ENCODE measurements at places on chromosomes 1 and 21. TPM values are rescaled to one million over a fixed set of nuclear protein-coding genes. Genes with fewer than 3 reads are reported as not detected.

The TAS1R3 gene
- total RNA-seq, result 0.09 TPM

The PPM1J gene
- total RNA-seq, result 0.63 TPM

The SOAT1 gene
- total RNA-seq, result 67.5 TPM

The IVL gene
- total RNA-seq, result not detected

The CELA3A gene
- not detected for total RNA-seq

The OPTC gene
- total RNA-seq, result not detected

The RBM11 gene
- total RNA-seq, result not detected

The KIF21B gene
- total RNA-seq, result not detected

DNA sequence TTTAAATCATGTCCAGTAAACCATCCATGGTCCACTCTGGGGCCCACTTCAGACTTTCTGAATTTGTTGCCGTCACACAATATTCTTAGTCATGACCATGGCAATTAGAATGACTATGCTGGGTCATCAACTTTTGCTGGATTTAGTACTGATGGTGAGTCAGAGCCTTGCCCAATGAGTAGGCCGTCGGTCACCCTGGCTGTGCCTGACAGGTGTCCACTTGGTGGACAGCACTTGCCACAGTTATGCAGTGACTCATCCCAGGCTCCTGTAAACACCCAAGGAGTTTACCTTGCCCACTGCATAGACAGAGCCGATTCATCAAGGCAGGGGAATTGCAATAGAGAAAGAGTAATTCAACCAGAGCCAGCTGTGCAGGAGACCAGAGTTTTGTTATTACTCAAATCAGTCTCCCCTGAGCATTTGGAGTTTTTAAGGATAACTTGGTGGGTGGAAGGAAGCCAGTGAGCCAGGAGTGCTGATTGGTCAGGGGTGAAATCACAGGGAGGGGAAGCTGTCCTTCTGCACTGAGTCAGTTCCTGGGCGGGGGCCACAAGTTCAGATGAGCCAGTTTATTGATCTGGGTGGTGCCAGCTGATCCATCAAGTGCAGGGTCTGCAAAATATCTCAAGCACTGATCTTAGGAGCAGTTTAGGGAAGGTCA lies 333.8 kb downstream of the PTPRU start:
- peak; percentile 37 for DNase-seq

- no peak for DNase-seq
These were observed 15.1 kb downstream of the LCA5L start for GRCh38 chr21:39430457-39430856.

GRCh38 chr1:231159202-231159962 lies 2.5 kb upstream of the TRIM67 start:
- DNase-seq, result no peak

GRCh38 chr21:36694593-36695282 lies 4.2 kb upstream of the SIM2 start:
- no peak for DNase-seq

DNA sequence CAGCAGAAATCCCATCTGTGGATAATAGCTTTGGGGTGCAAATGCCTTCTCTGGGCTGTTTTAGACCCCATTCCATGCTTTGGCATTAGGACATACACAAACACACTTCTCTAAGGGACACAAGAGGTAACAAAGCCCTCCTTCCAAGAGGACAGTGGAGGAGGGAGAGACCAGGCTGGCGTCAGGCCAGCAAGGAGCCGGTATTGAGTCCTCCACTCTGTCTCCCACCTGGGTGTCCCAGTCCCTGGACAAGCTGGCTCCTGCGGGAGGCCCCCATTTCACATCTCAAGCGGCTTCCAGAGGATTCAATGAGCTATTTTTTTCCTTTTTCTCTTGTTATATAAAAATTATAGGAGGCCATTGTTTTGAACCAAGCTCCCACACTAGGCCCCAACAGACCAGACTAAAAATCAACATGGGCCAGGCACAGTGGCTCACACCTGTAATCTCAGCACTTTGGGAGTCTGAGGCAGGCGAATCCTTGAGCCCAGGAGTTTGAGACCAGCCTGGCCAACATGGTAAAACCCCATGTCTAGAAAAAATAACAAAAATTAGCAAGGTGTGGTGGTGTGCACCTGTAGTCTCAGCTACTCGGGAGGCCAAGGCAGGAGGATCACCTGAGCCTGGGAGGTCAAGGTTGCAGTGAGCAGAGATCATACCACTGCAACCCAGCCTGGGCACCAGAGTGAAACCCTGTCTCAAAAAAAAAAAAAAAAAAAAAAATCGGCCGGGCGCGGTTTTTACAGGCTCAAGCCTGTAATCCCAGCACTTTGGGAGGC lies 142.9 kb downstream of the TOMM20 start:
- DNase-seq, result no peak

GRCh38 chr1:242225767-242226573 lies 227.1 kb upstream of the MAP1LC3C start:
- no peak for DNase-seq

DNA sequence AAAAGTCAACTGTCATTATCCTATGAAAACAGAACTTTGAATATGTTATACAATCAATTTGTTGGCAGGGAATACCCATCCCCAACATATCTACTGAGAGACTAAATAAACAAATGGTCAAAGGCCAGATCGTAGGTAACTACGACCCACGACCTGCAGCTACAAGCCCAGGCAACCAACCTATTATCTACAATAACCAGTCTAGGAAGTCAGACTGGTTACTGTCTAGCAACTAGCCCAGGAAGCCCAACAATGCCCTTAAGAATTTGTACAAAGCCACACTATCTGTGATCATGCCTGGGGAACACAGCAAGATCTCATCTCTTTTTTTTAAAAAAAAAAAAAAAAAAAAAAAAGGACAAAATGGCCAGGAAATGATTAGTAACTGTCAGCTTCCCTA lies 58.7 kb downstream of the SMYD3 start:
- DNase-seq, result no peak

- DNase-seq, result peak; percentile 79
These were observed at the start of gene NFIA for GRCh38 chr1:61082311-61083012. TSS of gene NFIA (plus strand) at chr1:61082561.

DNA sequence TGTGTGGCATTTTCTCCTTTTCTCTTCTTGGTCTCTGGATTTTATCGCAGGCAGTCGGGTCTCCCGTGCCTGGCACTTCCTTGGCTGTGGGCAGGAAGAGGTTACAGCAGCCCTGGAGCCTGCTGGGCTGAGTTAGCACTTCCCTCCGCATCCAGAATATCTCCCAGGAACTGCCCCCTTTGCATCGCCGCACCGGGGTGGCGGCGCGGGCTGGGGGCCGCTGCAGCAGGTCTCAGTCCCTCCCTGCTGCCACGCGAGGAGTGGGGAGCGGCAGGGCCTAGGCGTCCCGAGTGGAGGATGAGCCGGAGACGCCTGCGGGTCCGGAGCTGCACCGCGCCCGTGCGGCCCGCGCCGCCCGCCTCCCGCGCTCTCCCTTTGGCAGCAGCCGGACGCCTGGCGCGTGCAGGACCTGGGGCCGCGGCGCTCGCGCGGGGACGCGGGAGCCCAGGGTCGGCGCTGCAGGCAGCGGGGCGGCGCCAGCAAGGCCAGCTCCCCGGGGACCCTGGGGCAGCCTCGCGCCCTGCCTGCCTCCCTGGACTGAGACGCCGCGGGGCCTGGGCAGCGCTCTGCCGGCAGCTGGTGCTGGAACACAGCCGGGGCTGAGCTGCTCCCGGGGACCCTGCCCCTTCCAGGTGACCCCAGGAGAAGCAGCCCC lies 192.8 kb downstream of the PRDM2 start:
- no peak for DNase-seq

DNA sequence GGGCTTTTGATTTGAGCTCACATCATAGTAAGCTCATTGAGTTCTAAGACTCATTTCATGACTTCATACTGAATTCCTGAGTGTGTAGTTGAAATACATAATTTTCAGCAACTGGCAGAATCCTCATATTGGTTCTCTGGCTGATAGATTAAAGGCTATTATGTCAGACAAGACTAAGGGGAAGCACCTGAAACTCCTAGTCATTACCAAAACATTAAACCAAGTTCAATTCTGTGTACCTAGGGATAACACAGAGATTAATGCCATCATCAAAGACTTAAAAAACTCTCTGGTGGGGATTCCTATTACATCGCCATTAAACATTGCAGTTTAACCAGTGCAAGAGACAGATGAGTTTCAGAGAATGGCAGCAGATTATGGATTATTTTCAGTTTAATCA lies 339.1 kb downstream of the PTPRC start:
- no peak for DNase-seq

Data from fibroblast of the aortic adventitia (primary cell).